ENCODE measurements at places on chromosomes 12 and 14.

DNA sequence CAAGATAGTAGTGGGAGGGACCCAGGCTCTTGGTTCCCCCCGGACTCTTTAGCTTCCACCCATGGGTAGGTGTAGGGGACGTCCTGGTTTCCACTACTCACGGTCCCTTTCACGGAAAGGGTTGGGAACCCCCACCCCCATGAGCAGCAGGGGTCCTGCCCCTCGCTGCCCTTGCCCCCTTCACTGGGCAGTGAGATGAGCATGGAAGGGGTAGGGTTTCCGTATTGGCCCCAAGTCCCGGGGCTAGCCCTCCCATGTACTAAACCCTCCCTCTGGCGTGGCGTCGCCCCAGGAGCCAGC, 12.7 kb downstream of the AGAP2 start:
- peak overlapping the region; percentile 4 for H3K27ac ChIP-seq
- peaks cover 11% of the 10 kb centered on the region for H3K36me3 ChIP-seq
- peak overlapping the region; percentile 70 for H3K4me3 ChIP-seq
- DNase-seq, result no peak

DNA sequence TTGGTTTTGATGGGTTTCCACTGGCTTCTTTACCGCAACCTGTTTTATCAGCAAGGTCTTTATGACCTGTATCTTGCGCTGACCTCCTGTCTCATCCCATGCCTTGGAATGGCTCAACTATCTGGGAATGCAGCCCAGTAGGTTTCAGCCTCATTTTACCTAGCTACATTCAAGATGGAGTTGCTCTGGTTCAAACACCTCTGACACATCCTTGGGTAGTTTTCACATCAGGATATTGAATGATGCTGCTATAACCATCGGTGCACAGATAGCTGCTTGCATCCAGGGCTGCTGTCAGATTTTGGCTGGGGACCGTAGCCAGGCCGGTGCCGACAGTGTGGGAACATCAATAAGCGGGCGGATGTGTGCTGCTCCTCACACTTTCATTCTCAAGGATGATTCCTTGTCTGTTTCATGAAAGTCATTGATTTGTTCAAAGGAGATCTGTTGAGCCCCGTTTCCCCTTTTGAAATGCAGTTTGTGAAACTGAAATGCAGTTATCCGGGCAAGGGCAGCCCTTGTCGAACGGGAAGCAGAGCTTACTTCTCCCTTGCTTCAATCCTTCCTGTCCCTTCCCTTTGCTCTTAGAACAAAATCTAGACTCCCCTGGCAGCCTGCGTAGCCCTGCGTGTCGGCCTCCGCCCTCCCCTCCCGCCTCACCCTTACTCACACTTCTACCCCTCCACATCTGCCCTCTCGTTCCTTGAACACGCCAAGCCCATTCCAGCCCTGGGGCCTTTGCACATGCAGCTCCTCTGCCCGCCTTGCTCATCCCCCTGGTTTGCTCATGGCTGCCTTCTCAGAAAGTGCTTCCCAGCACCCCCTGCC, 49.2 kb upstream of the NCOR2 start:
- H3K27ac ChIP-seq, result no peak overlapping the region
- peaks cover 7% of the 10 kb centered on the region for H3K4me1 ChIP-seq
- H3K4me3 ChIP-seq, result no peak overlapping the region
- no peak for DNase-seq

GRCh38 chr14:67370830-67371229, 10.7 kb downstream of the EIF2S1 start:
- no peak overlapping the region for H3K4me3 ChIP-seq
- H3K27me3 ChIP-seq, result no peaks in the 10 kb centered on the region
- H3K27ac ChIP-seq, result no peak overlapping the region
- peaks cover 2% of the 10 kb centered on the region for H3K4me1 ChIP-seq

GRCh38 chr14:70317969-70318634, 41.4 kb downstream of the COX16 start:
- H3K4me3 ChIP-seq, result no peak overlapping the region
- peak; percentile 61 for DNase-seq
- H3K27me3 ChIP-seq, result peaks cover 2% of the 10 kb centered on the region
- no peaks in the 10 kb centered on the region for H3K4me1 ChIP-seq
- no peaks in the 10 kb centered on the region for H3K36me3 ChIP-seq
- H3K27ac ChIP-seq, result no peak overlapping the region

GRCh38 chr12:67193704-67194103, 75.5 kb upstream of the CAND1 start:
- no peak overlapping the region for H3K4me3 ChIP-seq
- no peaks in the 10 kb centered on the region for H3K36me3 ChIP-seq
- H3K4me1 ChIP-seq, result no peaks in the 10 kb centered on the region
- no peak overlapping the region for H3K27ac ChIP-seq
- peak; percentile 23 for DNase-seq
- no peaks in the 10 kb centered on the region for H3K27me3 ChIP-seq

GRCh38 chr14:65003394-65003793, 16.7 kb downstream of the FNTB start:
- H3K36me3 ChIP-seq, result no peaks in the 10 kb centered on the region
- H3K27ac ChIP-seq, result no peak overlapping the region
- no peak for DNase-seq
- H3K4me3 ChIP-seq, result no peak overlapping the region
- H3K4me1 ChIP-seq, result peaks cover 12% of the 10 kb centered on the region

GRCh38 chr12:49369411-49370145, 2.3 kb downstream of the SPATS2 start:
- no peak overlapping the region for H3K27ac ChIP-seq
- H3K4me1 ChIP-seq, result peaks cover 6% of the 10 kb centered on the region
- peak; percentile 54 for DNase-seq
- H3K4me3 ChIP-seq, result peak overlapping the region; percentile 24

DNA sequence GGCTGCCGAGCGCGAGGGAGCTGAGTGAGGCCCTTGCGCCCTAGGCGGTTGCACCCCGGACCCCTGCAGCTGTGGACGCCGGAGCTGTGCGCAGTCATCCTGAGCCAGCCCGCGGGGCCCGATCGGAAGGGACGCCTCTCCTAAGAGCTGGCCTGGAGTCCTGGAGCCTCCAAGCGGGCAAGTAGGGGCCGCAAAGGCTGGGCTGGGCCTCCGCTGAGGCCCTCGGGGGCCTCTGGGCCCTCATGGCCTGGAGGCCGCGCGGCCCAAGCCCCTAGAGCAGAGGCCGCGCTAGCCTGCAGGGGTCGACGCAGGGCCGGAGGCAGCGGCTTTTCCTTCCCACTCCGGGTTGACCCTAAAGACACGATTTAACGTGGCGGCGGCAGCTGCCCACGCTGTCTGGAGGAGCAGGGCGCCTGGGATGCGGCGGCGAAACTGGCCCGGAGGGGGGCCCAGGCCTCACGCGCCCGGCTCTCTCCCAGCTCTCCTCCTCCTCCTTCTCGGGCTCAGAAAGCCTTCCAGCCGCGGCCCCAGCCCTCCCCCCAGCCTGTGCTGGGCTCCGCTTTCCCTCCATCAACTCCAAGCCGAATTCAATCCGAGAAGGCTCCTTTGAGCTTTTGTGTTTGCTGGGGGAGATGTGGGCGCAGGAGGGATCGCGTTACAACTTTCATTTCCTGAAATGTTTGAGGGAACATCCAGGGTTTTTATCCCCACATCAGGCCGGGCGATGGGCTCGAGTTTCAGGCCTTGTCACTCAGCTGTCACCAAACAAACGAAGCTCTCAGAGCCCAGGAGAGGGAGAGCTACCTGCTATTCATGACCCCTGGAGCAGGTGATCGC, 11.6 kb downstream of the SIX1 start:
- H3K27me3 ChIP-seq, result no peaks in the 10 kb centered on the region
- H3K4me3 ChIP-seq, result peak overlapping the region; percentile 6
- peaks cover 25% of the 10 kb centered on the region for H3K36me3 ChIP-seq

GRCh38 chr14:100979780-100980179, 76.3 kb upstream of the RTL1 start:
- H3K36me3 ChIP-seq, result peaks cover 23% of the 10 kb centered on the region
- no peak overlapping the region for H3K4me3 ChIP-seq
- peaks cover 4% of the 10 kb centered on the region for H3K4me1 ChIP-seq
- peak; percentile 93 for DNase-seq

- no peaks in the 10 kb centered on the region for H3K4me1 ChIP-seq
- H3K27me3 ChIP-seq, result peaks cover 7% of the 10 kb centered on the region
- no peaks in the 10 kb centered on the region for H3K36me3 ChIP-seq
- H3K27ac ChIP-seq, result no peak overlapping the region
These were observed 114.6 kb downstream of the CHST11 start for GRCh38 chr12:104571328-104571727.

- H3K27ac ChIP-seq, result no peak overlapping the region
- no peak for DNase-seq
- H3K27me3 ChIP-seq, result peaks cover 41% of the 10 kb centered on the region
- H3K4me1 ChIP-seq, result no peaks in the 10 kb centered on the region
- no peaks in the 10 kb centered on the region for H3K36me3 ChIP-seq
These were observed 9.8 kb upstream of the RARG start for GRCh38 chr12:53241623-53242412.

DNA sequence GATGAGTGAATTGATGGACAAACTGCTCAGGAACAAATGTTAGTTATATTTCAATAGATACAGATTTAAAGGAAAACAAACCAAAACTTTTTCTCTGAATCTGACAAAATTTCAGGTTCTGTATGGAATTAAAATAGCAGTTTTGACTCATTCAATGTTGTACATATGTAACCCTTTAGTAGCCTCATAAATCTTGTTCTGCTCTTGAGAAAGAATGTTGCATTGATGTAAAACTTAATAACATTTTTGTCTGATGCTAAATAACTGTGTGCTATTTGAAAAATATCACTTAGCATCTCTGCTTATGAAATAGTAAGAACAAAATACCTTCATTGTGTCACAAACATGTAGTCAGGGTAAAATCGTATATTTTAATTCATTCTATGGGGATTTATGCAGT, 168.9 kb upstream of the NOVA1 start:
- no peak for DNase-seq
- no peak overlapping the region for H3K27ac ChIP-seq
- no peaks in the 10 kb centered on the region for H3K36me3 ChIP-seq
- no peak overlapping the region for H3K4me3 ChIP-seq
- H3K27me3 ChIP-seq, result no peaks in the 10 kb centered on the region

GRCh38 chr12:121823101-121823726, 19.4 kb downstream of the SETD1B start:
- H3K4me3 ChIP-seq, result no peak overlapping the region
- no peak for DNase-seq
- H3K4me1 ChIP-seq, result no peaks in the 10 kb centered on the region
- H3K27ac ChIP-seq, result no peak overlapping the region
- H3K27me3 ChIP-seq, result no peaks in the 10 kb centered on the region
- peaks cover 63% of the 10 kb centered on the region for H3K36me3 ChIP-seq

DNA sequence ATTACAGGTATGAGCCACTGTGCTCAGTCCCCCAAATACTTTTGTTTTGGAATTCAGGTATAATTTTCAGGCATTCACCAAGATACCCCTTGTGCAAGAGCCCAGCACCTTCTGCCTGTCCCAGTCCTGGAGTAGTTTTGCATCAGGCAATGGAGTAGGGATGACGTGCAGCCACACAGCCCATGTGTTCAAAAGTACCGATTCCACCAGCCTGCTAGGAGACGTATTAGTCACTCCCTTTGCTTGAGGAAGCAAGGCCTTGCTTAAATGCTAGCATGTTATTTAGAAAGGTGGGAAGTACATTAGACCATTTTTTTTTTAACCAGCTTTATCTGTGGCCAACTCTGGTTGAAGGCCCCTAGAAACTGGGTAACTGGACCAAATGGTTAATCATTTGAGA, 15.0 kb upstream of the GALNT16 start:
- H3K36me3 ChIP-seq, result peaks cover 5% of the 10 kb centered on the region
- H3K4me3 ChIP-seq, result no peak overlapping the region
- H3K27me3 ChIP-seq, result no peaks in the 10 kb centered on the region

- H3K4me3 ChIP-seq, result no peak overlapping the region
- H3K27me3 ChIP-seq, result peaks cover 11% of the 10 kb centered on the region
- DNase-seq, result no peak
- no peak overlapping the region for H3K27ac ChIP-seq
These were observed 60.2 kb downstream of the PLXNC1 start for GRCh38 chr12:94208622-94208966.

GRCh38 chr12:65171073-65171472, 1.7 kb downstream of the LEMD3 start:
- peak overlapping the region; percentile 89 for H3K4me3 ChIP-seq
- peak; percentile 46 for DNase-seq
- peaks cover 2% of the 10 kb centered on the region for H3K36me3 ChIP-seq
- H3K4me1 ChIP-seq, result peaks cover 2% of the 10 kb centered on the region

DNA sequence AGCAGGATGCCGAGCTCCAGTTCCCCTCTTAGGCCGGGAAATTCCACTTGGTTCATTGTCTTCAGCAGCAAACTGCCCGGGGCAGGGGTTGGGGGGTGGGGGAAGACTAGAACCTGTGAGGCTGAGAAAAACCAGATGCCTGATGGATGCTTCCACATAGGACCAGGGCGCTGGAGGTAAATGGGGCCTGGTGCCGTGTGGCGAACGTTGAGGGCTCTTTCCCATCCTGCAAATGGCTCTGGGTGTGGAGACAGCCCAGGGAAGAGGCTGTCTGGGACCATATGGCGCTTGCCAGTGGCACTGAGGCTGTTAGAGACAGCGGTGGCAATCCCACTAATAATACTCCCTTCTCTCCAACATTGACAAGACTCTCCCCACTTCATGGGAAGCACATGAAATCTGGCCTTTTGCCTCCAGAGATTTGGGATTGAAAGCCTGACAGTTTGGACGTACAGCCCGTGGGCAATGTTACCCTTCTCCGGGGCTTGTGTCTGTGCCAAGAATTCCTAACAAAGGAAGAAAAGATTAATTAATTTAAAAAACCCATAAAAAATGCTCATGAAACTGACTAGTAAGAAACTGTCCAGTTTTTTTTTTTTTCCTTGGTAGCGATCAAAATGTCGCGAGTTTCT, 44.5 kb downstream of the MAP1LC3B2 start:
- H3K27ac ChIP-seq, result no peak overlapping the region
- H3K4me1 ChIP-seq, result peaks cover 8% of the 10 kb centered on the region
- no peak overlapping the region for H3K4me3 ChIP-seq
- H3K36me3 ChIP-seq, result no peaks in the 10 kb centered on the region
- no peak for DNase-seq

GRCh38 chr14:71534506-71534905, 397.7 kb upstream of the RGS6 start:
- no peak overlapping the region for H3K4me3 ChIP-seq
- no peaks in the 10 kb centered on the region for H3K36me3 ChIP-seq
- no peak for DNase-seq
- no peaks in the 10 kb centered on the region for H3K27me3 ChIP-seq

DNA sequence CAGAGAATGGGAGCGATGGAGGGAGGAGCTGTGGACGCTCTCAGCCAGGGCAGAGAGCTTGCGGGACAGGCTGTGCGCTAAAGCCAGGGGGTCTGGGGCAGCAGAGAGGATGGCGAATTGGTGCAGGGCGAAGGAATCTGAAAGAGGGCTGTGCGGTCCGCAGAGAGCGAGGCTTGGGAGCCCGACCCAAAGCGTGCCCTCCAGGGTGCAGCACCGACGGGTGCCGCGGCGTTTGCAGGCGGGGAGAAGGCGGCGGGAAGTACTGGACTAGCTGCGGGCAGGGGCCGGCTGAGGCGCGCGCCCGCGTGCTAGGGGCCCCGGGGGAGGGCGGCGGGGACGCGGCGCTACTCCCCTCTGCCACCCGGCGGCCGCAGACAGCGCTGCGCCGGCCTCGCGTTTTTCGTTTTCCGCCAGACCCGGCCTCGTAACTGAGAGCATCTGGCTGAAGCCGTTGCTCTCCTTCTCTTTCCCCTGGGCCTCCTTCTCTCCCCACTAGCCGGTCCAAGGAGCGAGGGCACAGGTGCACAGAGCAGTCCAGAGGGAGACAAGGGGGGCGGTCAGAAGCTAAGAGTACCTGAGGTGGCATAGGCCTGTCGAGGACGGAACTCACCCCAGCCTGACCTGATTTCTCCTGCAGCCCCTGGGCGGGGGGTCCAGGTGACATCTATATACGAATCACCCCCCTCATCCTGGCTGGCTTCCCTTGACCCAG, 24.9 kb downstream of the SLC6A12 start:
- H3K4me1 ChIP-seq, result 0 out of 2 replicates have a peak, but pooled peaks cover 2% of the 10 kb centered on the region
- DNase-seq, result peak; percentile 45
- H3K27me3 ChIP-seq, result peaks cover 34% of the 10 kb centered on the region
- H3K4me3 ChIP-seq, result peak overlapping the region; percentile 46

Measured in IMR-90 (cell line).